Trophoblast cell (in vitro differentiated cells and primary cell): ENCODE measurements at places on chromosomes 2 and 18.
A peak's percentile ranks its signal among the peaks of the same experiment; 100 is the strongest.

GRCh38 chr2:74824679-74825078 is 9.2 kb upstream of the HK2 start:
- no peak for DNase-seq

DNA sequence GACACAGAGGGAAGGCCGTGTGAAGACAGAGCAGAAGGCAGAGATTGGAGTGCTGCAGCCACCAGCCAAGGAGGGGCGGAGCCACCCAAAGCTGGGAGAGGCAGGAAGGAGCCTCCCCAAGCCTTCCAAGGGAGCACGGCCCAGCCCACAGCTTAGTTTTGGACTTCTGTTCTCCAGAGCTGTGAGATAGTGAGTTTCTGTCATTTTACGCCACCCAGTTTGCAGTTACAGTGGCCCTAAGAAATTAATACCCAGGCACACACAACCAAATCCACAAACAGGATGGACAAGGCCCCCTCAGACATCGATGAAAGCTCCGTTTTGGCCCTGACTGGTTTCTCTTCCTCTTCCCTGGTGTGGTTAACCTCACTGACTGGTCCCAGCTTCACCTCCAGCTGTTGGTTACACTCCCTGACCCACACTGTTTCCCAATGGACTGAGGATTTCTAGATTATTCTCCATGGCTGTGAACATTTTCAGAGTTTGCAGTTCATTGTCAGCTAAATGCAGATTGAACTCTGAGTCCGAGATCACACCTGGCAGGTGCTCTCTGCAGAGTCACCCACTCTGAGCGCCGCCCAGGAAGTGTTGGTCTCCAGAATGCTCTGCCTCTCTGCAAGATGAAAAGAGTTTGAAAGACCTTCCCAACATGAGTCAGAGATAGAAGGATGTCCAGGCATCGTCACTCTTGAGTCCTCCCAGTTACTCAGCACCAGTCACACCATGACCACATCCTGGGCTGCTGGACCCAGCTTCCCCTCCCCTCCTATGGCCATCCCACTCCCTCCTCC is 100.2 kb downstream of the TWIST2 start:
- DNase-seq = no peak

DNA sequence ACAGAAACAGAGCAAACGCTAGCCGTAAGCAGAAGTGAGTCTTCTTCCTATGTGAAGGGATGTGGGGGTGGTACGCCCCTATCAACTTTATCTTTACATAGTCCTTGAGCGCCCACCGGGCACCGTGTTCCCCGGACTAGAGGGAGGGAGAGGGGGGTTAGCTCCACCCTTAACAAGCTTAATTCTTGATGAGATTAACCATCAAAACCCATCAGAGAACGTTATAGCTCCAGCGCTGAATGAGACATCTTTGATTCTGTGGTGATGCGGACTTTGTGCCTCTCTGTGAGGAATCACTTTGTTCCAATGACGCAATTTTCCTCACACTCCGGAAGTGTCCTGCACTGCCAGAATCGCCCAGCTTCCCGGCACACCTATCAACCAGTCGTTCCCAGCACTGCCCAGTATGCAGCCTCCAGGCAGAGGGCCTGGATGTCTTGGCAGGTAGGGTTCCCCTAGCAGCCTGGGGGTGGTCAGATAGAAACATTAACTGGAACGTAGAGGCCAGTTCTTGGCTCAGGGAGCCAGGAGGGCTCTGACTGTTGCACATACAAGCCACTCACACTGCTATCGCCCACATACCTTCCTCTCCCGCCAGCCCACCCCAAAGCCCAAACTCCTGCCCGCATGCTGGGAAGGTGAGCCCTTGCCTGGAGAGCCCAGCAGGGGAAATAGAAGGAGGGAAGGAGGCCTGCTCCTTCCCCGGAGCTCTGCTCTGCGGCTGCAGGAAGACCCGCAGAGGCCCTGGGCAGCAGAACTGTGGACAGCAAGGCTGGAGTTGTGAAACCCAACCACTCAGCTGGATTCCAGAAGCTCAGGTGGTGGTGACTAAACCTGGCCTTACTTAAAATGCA is 1.9 kb upstream of the ODC1 start:
- DNase-seq = peak; percentile 89

DNA sequence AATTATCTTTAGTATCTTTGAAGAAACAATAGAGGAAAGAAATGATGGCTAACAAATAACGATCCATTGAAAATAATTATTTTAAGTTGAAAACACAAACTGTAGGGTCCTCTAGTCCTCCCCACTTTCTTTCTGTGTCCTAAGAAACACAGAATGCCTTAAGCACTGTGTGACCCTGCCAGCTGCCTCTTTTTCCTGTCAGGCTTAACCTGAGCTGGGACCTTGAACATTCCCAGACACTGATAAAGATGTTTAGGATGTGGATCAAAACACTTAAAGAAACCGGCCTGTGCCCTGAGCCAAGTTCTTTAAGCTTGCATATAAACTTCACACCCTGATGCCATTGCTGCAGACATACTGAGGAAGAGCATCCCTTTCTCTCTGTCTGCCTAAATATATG is 755.4 kb upstream of the VRK2 start:
- DNase-seq = no peak

DNA sequence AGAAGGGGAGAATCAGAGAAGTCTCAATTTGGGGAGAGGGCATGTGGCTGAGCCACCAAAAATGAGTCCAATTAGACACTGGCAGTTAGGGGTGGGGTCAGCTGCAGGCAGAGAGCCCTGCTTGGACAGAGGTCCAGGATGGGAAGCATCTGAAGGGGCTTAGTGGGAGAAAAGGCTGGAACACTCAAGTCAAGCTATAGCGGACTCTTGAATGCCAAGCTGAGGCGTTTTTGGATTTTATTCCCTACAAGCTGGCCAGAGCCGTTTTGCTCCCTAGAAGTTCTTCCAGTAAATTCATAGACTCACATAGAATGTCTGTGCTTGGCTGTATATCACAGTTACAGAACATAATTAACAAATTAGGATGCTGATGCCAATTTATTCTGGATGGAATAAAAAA is 172.8 kb downstream of the ACOXL start:
- no peak for DNase-seq

DNA sequence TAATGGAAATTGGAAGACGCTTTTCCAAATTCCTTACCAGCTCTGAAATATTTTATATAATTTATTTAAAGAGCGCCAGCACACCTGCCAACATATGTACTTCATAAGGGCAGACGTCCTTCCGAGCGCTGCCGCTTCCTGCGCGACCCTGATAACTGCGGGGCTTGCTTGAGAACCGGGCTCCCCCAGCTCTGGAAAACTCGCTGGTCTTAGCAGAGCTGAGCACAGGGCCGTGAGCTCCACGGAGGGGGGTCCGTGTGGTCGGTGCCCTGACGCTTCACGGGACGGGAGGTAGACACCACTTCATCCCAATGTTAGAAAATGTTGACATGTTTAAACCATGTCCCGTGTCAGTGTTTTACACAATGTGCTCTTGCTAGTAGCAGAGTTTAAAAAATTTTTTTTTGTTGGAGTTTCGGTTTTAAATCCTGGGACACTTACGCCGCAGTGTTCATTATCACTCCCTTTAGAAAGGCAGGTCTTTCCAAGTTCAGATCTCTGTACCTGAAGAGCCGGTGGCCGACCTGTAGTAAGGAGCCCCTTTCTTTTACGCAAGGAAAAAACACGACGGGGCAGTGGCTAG is 1.6 kb downstream of the NFATC1 start:
- DNase-seq = no peak

DNA sequence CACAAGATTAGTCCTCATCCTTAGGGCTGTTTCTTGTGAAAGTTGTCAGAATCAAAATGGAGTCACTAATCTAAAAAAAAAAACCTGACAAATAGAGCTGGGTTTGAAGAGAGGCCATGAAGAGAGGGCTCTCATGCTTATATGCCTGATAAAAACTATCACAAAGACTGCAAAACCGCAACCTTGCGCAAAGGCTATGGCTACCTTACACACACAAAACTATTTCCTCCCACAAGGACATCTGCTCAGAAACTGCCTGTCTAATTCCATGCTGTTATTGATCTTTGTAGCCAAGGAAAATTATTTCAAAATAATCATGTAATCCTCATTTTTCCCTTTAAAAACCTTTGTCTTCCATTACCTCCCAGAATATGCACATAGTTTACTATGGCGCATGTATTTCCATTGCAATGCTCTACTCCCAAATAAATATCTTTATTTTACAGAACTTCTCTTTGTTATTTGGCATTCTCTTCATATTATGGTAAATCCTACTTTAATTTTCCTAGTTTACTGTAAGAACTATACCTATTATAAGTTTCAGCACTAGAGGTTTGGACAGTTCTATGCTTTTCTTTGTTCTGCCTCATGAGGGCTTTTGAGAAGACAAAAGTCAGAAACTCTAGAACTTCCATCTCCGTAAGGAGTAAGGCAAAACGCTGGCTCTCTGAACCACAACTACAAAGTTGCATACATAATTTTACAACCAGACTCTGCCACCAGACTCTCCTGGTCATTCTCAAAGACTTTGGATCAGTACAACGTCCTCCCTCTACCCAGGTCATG is 9.6 kb upstream of the DPYSL5 start:
- DNase-seq = peak; percentile 46

- no peak for DNase-seq
Measured at GRCh38 chr2:224850081-224850480, 133.9 kb upstream of the CCDC195 start.

DNA sequence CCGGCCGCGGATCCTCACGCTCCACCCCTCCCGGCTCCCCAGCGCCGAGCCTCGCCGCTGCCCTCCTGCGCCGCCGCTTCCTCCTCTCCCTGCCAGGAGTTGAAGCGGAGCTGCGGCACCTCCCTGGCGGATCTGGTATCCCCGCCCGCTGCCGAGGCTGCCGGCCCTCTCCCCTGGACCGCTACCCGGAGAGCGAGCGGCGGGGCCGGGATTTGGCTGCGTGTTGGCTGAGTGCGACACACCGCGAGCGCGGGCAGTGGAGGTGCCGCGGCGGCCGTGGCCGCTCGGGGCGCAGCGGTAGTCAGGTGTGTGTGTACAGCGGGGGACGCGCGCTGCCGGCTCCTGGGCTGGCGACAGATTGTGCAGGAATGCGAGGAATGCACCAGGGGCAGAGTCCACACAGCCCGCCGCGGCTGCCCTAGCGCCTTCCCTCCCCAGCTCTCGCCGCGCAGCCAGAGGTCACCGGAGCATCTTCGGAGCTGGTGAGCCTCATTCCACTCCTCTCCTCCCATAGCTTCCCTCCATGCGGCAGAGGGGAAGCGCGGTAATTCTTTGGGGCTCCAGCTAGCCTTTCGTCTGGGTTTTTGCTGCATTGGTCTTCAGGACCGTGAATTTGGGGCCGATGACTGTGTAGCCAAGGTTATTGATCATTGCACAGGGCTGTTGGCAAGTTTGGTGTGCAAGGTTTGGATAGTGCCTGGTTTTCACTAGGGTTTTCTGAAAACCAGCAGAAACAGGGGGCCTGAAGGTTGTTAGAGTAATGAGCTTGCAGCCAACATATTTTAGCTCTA is 1.3 kb downstream of the PKP4 start:
- DNase-seq = peak; percentile 79

DNA sequence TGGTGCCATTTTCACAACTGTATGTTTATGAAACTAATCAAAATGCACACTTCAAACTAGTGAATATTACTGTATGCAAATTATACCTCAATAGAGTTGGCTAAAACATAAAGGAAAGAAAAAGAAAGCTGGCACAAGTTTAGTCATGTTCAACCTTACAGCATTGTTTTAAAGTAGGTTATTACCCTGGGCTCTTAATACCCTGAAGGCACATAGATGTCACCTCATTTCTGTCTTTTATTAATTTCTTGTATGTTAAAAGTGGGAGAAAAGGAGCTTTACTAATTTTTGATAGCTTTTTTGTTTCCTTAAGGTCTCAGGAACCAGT is 32.7 kb downstream of the TMEM131 start:
- no peak for DNase-seq

DNA sequence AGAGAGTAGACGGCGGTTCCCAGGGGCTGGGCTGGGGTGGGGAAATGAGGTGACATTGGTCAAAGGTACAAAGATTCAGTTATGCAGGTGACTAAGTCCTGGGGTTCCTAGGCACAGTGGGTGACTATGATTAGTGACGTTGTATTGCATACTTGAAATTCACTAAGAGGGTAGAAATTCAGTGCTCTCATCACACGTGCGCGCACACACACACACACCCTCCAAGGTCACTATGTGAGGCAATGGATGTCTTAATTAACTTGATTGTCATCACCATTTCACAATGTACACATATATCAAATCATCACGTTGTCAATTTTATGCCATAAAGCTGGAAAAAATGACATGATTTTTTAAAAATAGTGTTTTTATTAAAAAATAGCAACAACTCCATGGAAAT is 92.9 kb upstream of the ALKAL2 start:
- no peak for DNase-seq

DNA sequence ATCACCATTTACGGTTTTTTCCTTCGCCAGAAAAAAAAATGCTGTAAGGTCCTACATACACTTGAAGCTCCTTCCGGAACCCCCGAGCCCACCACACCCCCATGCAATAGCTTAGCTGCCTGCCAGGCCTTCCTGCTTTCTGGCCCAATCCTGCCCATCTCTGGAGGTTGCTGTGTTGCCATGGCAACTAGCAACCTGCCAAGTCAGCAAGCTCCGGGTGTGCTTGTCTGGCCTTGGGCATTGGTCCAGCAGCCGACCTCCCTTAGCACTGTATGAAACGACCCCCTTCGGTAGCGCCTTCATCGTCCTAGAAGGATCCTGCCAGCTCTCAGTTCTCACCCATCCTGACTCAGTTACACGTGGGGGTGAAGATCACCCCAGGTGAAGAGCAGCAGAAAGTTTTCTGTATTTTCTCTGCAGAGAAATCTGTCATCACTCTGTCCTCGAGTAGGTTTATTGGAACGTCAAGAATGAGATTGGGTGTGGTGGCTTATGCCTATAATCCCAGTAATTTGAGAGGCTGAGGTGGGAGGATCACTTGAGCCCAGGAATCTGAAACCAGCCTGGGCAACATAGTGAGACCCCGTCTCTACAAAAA is 47.4 kb upstream of the MTCL1 start:
- no peak for DNase-seq

- DNase-seq = no peak
Measured at GRCh38 chr2:131153529-131153928, 48.4 kb downstream of the PLEKHB2 start.

- no peak for DNase-seq
Measured at GRCh38 chr18:49305688-49306336, 154.6 kb downstream of the DYM start.
